ENCODE measurements at places on chromosomes 12 and 14. TPM values are rescaled to one million over a fixed set of nuclear protein-coding genes. Genes with fewer than 3 reads are reported as not detected.

Gene CRIP2
- 62.4 TPM for total RNA-seq

GRCh38 chr12:88036353-88036965 is 7.3 kb upstream of the C12orf50 start:
- DNase-seq: no peak

Gene KRT72
- total RNA-seq: 1.2 TPM

- no peak for DNase-seq
These were observed 133.1 kb upstream of the NUDT4 start for GRCh38 chr12:93244514-93245077.

DNA sequence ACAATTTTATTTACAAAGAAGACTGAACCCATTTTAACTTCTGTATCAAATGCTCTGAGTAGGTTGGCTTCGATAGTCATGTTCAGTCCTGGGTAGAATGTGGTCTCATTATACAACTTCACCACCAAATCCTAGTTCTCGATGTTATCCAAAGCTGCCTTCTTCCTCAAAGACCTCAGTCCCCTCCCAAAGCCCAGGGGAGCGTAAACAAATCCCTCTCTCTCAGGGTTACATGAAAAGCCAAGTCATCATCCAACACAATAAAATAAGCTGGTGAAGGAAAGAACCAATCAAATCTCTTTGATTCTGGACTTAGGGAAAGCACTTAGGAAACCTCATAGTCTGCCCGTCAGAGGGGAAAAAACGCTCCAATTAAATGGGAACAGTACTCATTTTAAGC is 9.1 kb downstream of the PTCSC3 start:
- no peak for DNase-seq

GRCh38 chr12:59710004-59710628 is 114.3 kb downstream of the SLC16A7 start:
- no peak for DNase-seq

DNA sequence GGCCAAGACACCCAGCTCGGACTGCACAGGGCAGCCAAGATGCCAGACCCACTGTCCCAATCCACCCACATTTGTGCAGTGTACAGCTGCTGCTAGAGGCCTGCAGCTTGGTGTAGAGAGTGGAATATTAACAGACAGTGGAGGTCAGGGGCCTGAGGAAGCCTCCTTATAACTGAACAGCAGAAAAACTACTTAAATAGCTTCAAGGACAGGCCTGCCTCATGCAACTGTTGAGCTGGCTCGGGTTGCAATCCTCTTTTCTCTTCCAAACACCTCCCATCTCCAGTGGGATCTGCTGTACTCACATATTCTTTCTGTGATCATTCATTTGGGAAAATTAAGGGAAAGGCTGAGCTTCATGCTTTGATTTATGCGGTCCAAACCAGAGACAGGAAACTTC is 1043.2 kb upstream of the TMEM132C start:
- DNase-seq: no peak

All from umbilical cord (tissue), 2 donors.